Bone marrow (tissue), 2 donors: ENCODE measurements at places on chromosomes 12 and 14.

DNA sequence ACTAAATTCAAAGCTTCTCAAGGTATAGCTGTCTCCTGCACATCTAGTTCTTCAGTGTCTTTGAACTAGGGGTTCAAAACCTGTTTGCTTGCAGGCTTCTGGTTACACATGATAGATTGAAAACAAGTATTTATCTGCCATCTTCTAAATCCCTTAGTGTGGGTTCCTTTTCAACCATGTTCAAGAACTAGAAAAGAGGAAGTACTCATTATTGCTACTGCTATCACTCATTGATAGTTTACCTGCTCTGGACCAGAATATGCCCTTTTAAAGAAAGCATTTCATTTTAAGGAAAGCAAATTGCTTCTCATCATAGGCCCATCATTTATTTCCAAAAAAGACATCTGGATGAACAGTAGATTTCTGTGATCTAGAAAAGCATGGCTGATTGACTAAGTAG, 37.1 kb upstream of the VSX2 start:
- DNase-seq = no peak

DNA sequence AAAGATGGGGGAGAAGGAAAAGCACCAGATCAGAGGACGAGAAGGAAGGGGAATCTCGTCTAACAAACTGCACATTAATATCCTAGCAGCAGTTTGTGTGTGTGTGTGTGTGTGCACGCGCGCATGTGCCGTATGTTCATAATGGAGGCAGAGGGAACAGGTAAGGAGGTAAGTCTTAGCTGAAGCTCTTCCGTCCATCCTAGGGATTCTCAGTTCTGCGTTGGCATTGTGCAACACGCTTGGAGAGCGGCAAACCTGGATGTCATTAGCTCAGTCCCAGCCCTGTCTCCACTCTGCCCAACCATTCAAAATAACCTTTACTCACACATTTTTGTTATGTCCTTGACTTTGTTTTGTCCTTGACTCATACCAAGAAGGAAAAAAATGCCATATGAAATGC, 1.6 kb upstream of the C1R start:
- DNase-seq = no peak

DNA sequence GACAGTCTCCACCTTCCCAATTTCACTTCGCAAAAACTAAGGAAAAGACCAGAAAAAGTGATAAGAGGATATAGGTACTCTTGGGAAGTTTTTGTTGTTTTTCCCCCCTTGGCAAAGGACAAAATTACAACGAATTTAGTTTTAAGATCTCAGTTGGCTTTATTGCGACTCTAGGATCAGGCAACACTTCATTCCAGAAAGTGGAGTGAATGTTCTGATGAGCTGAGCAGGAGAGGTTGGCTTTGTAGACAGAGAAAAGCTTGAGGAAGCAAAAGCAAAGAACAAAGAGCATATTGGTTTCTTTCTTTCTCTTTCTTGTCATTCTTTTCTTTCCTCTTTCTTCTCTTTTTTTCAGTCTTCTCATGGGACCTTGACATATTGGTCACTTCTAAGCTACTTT, 640 bp upstream of the ZFYVE1 start:
- no peak for DNase-seq

- no peak for DNase-seq
Measured at GRCh38 chr12:27024291-27024690, 1.9 kb downstream of the MED21 start.

GRCh38 chr12:586318-587071, 76.8 kb downstream of the NINJ2 start:
- no peak for DNase-seq

DNA sequence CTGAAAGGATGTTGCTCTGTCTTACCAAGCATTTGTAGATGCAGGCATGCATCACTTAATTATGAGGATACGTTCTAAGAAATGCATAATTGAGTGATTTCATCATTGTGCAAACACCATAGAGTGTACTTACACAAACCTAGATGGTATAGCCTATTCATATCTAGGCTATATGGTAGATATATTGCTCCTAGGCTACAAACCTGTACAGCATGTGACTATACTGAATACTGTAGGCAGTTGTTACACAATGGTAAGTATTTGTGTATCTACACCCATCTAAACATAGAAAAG, 75.9 kb downstream of the IFT81 start:
- no peak for DNase-seq

DNA sequence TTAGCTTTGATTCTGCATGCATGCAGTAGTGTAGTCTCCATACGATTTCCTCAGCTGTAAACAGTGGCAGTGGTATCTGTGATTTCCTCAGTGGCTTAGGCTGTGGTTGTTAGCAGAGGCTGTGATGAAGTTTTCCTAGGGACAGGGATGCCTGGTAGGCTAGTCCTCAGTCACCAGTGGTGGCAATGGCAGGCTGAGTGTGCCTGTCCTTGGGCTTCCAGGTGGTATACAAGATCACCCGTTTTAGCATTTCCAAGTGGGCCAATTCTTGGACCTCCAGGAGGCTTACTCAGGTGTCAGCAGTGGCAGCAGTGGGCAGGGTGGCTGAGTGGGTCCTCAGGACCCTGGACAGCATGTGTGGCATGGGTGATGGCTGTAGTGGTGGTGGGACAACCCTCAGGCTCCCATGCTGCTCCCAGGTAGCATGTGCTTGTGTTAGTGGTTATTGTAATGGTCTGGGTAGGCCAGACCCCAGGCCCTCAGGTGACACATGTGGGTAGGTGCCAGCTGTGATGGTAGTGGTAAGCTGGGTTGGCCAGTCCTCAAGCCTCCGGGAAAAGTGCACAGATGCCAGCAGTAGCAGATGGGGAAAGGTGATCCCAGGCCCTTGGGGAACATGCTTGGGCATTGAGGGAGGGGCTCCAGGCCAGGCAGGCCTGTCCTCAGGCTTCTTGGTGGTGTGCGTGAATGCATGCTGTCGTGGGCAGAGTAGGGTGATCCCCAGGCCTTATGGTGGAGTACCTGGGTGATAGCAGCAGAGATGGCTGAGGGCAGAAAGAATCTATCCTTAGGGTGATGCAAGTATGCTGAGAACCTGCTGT, 146.5 kb downstream of the PAPOLA start:
- no peak for DNase-seq

- no peak for DNase-seq
Measured at GRCh38 chr12:19154686-19155085, 25.2 kb downstream of the PLEKHA5 start.

- DNase-seq = peak; percentile 84
Measured at GRCh38 chr14:89303456-89304435, 113.3 kb downstream of the FOXN3 start.

DNA sequence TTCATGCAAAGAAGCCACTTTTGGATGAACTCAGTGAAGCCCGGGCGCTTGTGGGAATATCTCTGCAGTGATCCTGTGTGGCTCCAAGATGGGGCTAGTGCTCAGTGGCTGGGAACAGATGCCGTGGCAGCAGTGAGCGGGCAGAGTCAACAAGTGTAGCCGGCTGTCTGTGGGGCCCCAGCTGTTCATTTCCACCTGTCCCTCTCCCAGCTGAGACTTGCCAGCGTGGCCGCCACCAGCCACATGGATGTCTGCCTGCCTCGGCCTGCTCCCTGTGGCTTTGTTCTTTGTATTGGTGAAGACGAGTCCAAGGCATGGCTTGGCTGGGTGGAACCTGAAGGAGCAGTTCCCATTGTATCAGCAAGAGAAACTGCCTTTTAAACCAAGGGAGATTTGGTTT, 77.3 kb downstream of the NOS1 start:
- no peak for DNase-seq

DNA sequence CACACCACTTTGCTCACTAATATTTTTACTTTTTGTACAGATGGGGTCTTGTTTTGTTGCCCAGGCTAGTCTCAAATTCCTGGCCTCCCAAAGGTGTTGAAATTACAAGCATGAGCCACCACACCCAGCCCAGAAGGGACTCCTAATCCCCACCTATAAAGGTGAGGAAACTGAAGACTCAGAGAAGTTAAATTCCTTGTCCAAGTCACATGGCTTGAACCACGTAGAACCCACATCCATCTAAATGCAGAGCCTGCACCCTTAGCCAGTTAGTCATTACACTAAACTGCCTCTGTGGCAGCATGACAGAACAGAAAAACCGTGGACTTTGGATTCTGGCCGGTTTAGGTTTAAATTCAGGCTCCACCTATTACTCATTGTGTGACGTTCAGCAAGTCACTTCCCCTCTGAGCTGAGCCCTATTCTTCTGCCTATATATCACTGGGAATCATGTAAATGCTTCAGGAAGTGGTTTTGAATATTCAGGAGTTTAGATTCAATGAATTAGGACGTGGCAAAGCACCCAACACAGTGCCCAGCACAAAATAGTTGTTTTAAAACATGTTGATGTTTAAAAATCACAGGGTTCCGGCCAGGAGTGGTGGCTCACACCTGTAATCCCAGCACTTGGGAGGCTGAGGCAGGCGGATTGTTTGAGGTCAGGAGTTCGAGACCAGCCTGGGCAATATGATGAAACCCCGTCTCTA, 3.0 kb upstream of the CORO1C start:
- peak; percentile 83 for DNase-seq

DNA sequence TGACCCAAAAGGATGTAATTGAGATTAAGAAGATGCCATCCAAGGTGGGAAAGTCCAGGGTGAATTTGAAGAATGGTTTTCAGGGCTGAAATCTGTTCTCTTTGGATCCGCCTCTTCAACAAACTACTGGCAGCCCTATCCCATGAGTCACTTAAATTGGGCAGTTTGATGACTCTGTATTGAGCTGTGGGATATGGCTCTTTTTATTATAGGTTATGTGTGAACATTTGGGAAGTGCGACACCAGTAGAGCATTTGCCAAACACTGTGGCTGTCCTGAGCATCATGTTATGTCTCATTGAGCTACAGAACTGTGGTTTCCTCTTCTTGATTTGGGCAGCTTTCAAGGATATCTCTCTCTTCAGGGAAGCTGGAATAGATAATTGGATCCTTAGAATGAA, 22.3 kb downstream of the IFT43 start:
- DNase-seq = no peak

DNA sequence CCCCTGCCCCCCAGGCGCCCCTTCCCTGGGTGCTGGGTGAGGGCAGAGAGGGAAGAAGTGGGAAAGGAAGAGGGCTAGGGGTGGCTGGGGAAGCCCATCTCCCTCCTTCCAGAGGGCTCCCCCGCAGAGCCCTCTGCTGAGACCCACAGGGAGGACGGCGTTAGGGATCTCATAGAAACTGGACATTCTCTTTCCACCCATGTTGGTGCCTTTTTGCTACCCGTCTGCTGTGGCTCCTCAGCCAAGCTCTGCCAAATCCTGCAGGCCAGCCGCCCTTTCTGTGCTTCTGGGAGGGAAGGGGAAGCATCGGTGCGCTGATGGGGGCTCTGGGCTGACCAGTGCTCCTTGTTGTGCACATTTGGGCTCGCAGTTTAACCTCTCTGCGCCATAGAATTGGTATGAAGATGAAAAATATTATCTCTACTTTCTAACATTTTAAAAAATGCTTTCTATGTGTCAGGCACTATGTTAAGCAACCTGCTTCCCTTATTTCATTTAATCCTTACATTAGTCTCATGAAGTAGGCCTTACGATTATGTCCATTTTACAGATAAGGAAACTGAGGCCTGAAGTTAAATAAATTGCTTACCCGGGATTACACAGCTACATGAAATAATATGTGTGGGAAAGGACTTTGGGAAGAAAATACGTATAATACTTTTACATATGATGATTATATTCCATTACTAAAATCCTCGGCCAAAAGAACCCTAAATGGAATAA, 981 bp downstream of the SLC48A1 start:
- DNase-seq = no peak

GRCh38 chr14:37711356-37711830, 116.0 kb downstream of the TTC6 start:
- DNase-seq = no peak

- DNase-seq = no peak
Measured at GRCh38 chr12:88743946-88744685, 163.8 kb upstream of the KITLG start.

DNA sequence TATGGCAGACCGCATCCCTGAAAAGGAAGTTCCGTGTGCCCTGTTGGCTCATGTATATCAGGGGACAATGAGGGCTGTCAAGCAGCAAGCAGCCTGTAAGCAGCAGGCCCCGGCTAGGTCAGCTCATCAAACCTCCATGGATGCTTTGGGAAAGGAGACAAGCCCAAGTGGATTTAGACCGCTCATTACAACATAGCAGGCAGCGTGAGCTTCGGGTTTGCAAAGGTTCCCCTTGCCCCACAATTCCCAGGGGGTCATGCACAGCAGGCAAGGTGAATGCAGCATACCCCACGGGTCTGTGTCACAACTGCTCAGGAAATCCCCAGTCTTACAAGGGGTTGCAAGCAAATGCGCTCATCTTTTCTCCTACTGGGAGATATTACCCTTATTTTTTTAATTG, 54.6 kb downstream of the KCNK13 start:
- no peak for DNase-seq

DNA sequence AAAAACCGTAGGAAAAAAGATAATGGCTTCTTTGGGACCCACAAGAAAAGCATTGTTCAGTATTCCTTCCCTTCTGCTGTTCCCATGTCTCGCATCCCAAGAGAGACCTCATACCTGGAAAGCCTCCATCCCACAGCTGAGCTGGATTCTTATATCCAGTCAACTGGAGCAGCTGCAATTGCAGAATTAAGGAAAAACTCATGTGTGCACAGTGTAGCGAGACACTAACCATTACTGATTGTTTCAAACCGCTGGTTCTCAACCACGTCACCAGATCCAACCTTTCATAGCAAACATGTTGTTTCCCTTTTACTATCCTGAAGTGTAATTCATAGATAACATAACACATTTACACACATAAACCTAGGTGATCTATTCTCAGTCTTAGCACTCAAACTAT, 5.5 kb upstream of the RNASE10 start:
- no peak for DNase-seq

DNA sequence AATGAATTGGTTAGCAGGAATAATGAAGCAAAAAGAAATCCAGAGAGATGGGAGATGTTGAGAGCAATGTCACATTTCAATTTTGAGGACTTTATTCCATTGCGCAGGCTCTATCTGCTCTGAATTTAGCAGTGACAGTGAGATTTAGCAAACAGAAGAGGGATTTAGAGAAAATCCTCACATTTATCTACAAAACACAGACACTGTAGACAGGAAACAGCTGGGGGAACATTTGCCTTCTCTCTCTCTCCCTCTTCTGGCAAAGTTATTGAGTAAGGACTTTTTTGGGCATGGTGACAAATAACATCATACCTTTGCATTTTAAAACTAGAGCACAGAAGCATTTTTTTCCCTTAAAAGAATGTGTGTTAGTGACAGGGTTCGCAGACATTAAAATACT, at the start of gene IGF1:
Gene IGF1 (minus strand): TSS at position 158 of the 400 bp plus-strand sequence. CDS start 182 bp downstream, outside the sequence.
- DNase-seq = peak; percentile 81

- DNase-seq = no peak
Measured at GRCh38 chr12:121751034-121751433, 38.5 kb downstream of the TMEM120B start.

GRCh38 chr12:49684310-49684854, 22.8 kb downstream of the FMNL3 start:
- DNase-seq = no peak

GRCh38 chr14:35532783-35533356, 1.1 kb upstream of the INSM2 start:
- no peak for DNase-seq

- DNase-seq = no peak
Measured at GRCh38 chr12:24724814-24725213, 224.1 kb downstream of the BCAT1 start.
